ENCODE measurements at places on chromosomes 7 and 10. TPM values are rescaled to one million over a fixed set of nuclear protein-coding genes. Genes with fewer than 3 reads are reported as not detected.

- no peak for DNase-seq
- H3K27me3 ChIP-seq: no peaks in the 10 kb centered on the region
- no peak overlapping the region for H3K4me3 ChIP-seq
- no peaks in the 10 kb centered on the region for H3K36me3 ChIP-seq
Observed at GRCh38 chr7:98729121-98729520, 112.0 kb downstream of the NPTX2 start.

LRRC18 gene
- not detected for total RNA-seq

ZNF853 gene
- 0.96 TPM for total RNA-seq

- no peak overlapping the region for H3K4me3 ChIP-seq
- H3K27ac ChIP-seq: no peak overlapping the region
- no peaks in the 10 kb centered on the region for H3K27me3 ChIP-seq
- no peak for DNase-seq
- no peaks in the 10 kb centered on the region for H3K36me3 ChIP-seq
- no peaks in the 10 kb centered on the region for H3K4me1 ChIP-seq
Observed at GRCh38 chr10:60384011-60384410, 5.7 kb downstream of the ANK3 start.

- H3K36me3 ChIP-seq: no peaks in the 10 kb centered on the region
- no peaks in the 10 kb centered on the region for H3K4me1 ChIP-seq
- no peak for DNase-seq
- H3K27ac ChIP-seq: no peak overlapping the region
- H3K4me3 ChIP-seq: no peak overlapping the region
Observed at GRCh38 chr7:96719164-96719563, 9.5 kb upstream of the SEM1 start.

HOXA4 gene
- total RNA-seq: not detected

GRCh38 chr7:157250605-157251228 is 86.1 kb upstream of the DNAJB6 start:
- no peaks in the 10 kb centered on the region for H3K4me1 ChIP-seq
- peak; percentile 28 for DNase-seq
- H3K27ac ChIP-seq: no peak overlapping the region
- H3K36me3 ChIP-seq: peaks cover 41% of the 10 kb centered on the region

DNA sequence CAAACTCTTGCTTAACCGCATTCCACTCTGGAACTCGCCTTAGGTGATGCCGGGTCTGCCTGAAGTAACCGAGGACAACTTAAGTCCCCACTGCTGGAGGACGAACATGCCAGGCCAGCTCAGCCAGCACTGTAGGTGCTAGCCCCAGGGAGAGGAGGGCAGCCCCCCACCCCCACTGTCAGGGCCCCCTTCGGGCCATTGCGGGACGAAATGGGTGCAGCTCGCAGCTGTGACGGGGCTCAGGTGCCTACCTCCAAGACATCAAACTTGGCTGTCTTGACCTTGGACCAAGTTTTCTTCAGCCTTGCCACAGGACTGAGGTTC is 60.4 kb downstream of the CSGALNACT2 start:
- peaks cover 10% of the 10 kb centered on the region for H3K4me1 ChIP-seq
- no peaks in the 10 kb centered on the region for H3K36me3 ChIP-seq
- DNase-seq: no peak

DNA sequence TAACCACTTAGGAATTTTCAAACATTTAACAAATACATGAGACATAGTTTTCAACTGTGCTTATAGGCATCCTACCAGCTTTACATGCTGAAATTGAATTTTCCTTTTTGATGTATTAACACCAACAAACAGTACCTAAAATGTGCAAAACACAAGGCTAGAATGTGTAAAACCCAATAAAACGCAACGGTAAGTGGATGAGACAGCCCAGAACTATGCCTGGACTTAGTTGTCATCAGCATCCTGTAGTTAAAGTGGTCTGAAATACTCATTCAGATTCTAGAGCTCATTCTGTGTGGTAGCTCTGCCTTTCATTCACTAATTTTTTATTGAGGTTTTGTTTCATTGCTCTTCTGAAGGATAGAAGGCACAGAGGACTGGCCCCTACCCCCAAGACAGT is 137.1 kb downstream of the BMPER start:
- H3K4me1 ChIP-seq: no peaks in the 10 kb centered on the region
- no peak overlapping the region for H3K27ac ChIP-seq
- H3K4me3 ChIP-seq: no peak overlapping the region
- no peak for DNase-seq
- no peaks in the 10 kb centered on the region for H3K27me3 ChIP-seq
- H3K36me3 ChIP-seq: no peaks in the 10 kb centered on the region

GRCh38 chr7:149642589-149642988 is 130.8 kb downstream of the ZNF467 start:
- H3K36me3 ChIP-seq: no peaks in the 10 kb centered on the region
- no peak for DNase-seq
- no peak overlapping the region for H3K4me3 ChIP-seq

- no peak overlapping the region for H3K4me3 ChIP-seq
- H3K27me3 ChIP-seq: no peaks in the 10 kb centered on the region
- H3K36me3 ChIP-seq: peaks cover 29% of the 10 kb centered on the region
- H3K4me1 ChIP-seq: no peaks in the 10 kb centered on the region
- no peak overlapping the region for H3K27ac ChIP-seq
Observed at GRCh38 chr7:75981453-75982305, 12.7 kb downstream of the TMEM120A start.

- H3K4me1 ChIP-seq: no peaks in the 10 kb centered on the region
- no peak overlapping the region for H3K4me3 ChIP-seq
- H3K27me3 ChIP-seq: no peaks in the 10 kb centered on the region
- no peak for DNase-seq
Observed at GRCh38 chr7:76332078-76332477, 26.7 kb downstream of the YWHAG start.

PLPP4 gene
- total RNA-seq: not detected

DNA sequence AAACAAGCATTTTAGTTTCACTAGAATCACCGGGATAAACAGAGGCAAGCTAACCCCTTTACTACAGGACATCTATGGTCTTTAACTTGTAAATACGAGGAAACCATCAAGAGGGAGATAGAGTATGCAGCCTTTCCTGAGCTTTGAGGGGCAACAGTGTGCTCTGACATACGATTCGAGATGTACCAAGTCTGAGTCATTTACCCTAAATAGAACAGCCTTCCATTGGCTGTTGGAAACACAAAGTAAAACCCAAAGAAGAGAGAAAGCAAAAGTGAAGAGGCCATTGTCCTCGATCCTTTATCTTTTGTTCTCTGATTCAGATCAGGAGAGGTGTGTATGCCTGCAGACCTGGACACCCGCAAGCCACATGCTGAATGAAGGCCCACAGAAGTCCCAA is 289.5 kb downstream of the KCNMA1 start:
- H3K4me3 ChIP-seq: no peak overlapping the region
- no peak overlapping the region for H3K27ac ChIP-seq
- no peak for DNase-seq
- no peaks in the 10 kb centered on the region for H3K4me1 ChIP-seq

MYL7 gene
- total RNA-seq: not detected

GRCh38 chr7:99121496-99122021 is 22.3 kb downstream of the SMURF1 start:
- no peak for DNase-seq
- no peak overlapping the region for H3K4me3 ChIP-seq
- peaks cover 4% of the 10 kb centered on the region for H3K36me3 ChIP-seq
- H3K4me1 ChIP-seq: no peaks in the 10 kb centered on the region
- H3K27ac ChIP-seq: no peak overlapping the region

- peaks cover 61% of the 10 kb centered on the region for H3K27me3 ChIP-seq
- DNase-seq: no peak
- H3K4me1 ChIP-seq: peaks cover 39% of the 10 kb centered on the region
- H3K4me3 ChIP-seq: peak overlapping the region; percentile 73
- H3K27ac ChIP-seq: no peak overlapping the region
- no peaks in the 10 kb centered on the region for H3K36me3 ChIP-seq
Observed at GRCh38 chr10:21518641-21519396, 6.7 kb downstream of the SKIDA1 start.

FAM20C gene
- total RNA-seq: not detected

- peaks cover 3% of the 10 kb centered on the region for H3K27me3 ChIP-seq
- H3K4me3 ChIP-seq: no peak overlapping the region
- no peaks in the 10 kb centered on the region for H3K4me1 ChIP-seq
- no peak for DNase-seq
- no peaks in the 10 kb centered on the region for H3K36me3 ChIP-seq
Observed at GRCh38 chr10:70494536-70494935, 16.0 kb downstream of the PALD1 start.

GRCh38 chr10:132110111-132110521 is 44.4 kb downstream of the JAKMIP3 start:
- H3K4me1 ChIP-seq: no peaks in the 10 kb centered on the region
- no peaks in the 10 kb centered on the region for H3K27me3 ChIP-seq
- DNase-seq: no peak
- no peak overlapping the region for H3K27ac ChIP-seq
- H3K4me3 ChIP-seq: no peak overlapping the region

DNA sequence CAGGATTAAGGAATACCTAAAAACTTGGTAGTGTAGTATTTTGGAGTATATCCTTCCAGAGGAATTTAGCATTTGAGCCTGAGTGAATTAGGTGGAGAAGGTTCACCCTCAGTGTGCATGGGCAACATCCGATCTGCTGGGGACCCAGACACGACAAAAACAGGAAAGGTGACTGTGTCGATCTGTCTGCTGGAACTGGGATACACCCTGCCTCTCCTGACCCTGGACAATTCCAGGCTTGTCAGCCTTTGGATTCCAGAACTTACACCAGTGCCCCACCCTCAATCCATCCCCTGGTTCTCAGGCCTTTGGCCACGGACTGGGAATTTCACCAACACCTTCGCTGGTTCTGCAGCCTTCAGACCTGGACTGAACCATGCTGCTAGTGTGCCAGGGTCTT is 41.9 kb downstream of the PTPRE start:
- H3K27ac ChIP-seq: no peak overlapping the region
- no peaks in the 10 kb centered on the region for H3K36me3 ChIP-seq
- no peaks in the 10 kb centered on the region for H3K27me3 ChIP-seq

AASS gene
- 3.1 TPM for total RNA-seq

OR2A1 gene
- not detected for total RNA-seq

GRCh38 chr7:24602860-24603456 is 29.7 kb downstream of the PALS2 start:
- no peaks in the 10 kb centered on the region for H3K4me1 ChIP-seq
- H3K27me3 ChIP-seq: no peaks in the 10 kb centered on the region

GRCh38 chr10:72278668-72279393 is 5.1 kb downstream of the DDIT4 start:
- H3K4me3 ChIP-seq: no peak overlapping the region
- DNase-seq: no peak

GRCh38 chr7:69849268-69849667 is 251.0 kb downstream of the AUTS2 start:
- no peaks in the 10 kb centered on the region for H3K27me3 ChIP-seq
- H3K36me3 ChIP-seq: no peaks in the 10 kb centered on the region
- no peaks in the 10 kb centered on the region for H3K4me1 ChIP-seq
- no peak overlapping the region for H3K4me3 ChIP-seq
- DNase-seq: no peak

GRCh38 chr10:98170249-98171117 is 36.0 kb downstream of the R3HCC1L start:
- peaks cover 40% of the 10 kb centered on the region for H3K36me3 ChIP-seq

DNA sequence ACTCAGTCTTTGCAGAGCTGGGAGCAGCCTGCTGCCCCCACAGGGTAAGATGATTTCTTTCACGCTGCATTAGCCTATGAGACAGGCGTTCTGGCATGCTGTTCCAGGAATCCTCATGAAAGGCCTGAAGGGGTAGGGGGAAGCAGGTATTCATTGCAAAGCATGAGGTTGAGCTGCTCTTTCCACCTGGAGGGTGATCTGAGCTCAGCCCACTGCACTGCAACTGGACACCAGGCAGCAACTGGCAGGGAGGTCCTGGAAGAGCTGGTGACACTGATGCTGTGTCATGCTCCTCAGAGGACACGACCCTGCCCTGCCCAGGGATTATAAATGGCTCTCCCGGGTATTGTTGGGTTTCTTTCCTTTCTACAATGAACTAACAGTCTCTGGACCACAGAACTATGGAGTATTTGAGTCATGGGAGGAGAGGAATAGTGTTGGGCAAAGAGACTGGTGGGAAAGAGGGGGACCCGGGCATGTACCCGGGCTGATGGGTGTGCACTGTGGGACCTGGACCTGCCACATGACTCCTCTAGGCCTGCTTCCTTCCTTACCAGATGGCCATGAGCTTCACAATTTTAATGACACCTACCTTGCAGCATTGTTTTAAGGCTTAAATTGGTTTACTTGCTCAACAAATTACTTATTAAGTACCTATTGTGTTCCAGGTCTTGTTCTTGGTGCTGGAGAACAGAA is 24.3 kb downstream of the SLC25A28 start:
- no peak overlapping the region for H3K27ac ChIP-seq
- H3K27me3 ChIP-seq: no peaks in the 10 kb centered on the region
- no peaks in the 10 kb centered on the region for H3K4me1 ChIP-seq
- no peak for DNase-seq

DNA sequence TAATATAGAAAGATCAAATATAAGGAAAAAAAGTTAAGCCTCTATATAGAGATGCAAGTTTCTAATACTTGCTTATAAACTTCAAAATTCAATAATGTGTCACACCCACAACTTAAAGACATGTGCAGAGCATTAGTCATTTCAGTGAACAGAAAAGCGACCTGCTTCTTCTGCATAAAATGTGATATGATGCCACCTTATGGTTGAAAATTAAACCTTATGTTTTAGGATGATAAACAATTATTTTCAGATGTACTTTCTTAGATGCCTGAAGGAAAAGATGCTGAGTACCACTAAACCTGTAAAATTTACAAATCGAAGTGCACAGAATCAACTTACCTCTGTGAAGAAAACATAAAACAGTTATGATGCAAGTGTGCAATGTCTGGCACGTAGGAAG is 96.0 kb downstream of the MTERF1 start:
- H3K27me3 ChIP-seq: no peaks in the 10 kb centered on the region
- H3K36me3 ChIP-seq: no peaks in the 10 kb centered on the region
- H3K4me3 ChIP-seq: no peak overlapping the region
- DNase-seq: no peak

DNA sequence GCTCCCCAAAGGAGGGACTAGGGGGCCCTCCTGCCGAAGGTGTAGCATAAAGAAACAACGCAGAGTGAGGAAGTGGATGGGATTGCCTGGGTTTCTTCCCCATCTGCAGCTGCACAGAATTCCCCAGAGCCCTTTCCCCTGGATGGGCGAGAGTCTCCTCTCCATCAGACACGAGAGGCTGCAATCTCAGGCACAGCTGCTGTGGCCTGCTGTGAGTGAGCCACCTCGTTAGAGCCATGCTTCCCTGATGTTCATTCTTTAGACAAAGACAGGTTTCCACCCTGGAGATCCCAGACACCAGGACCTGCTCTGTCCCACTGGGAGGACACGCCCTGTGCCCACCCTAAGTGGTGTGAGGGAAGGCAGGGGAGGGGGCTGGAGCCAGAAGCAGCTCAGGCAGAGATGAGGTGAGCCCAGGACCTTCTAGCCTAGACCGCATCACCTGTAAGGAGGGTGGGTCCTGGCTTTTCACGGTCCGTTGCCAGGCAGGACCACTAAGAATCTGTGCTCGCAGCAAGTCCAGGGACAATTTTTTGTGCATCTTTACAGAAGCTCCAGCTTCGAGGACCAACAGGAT is 268.6 kb upstream of the TCERG1L start:
- no peak overlapping the region for H3K4me3 ChIP-seq
- H3K27ac ChIP-seq: no peak overlapping the region
- no peaks in the 10 kb centered on the region for H3K36me3 ChIP-seq
- H3K4me1 ChIP-seq: no peaks in the 10 kb centered on the region
- H3K27me3 ChIP-seq: no peaks in the 10 kb centered on the region
- no peak for DNase-seq

TDRD1 gene
- not detected for total RNA-seq
